ENCODE measurements at places on chromosomes 16 and 17.

DNA sequence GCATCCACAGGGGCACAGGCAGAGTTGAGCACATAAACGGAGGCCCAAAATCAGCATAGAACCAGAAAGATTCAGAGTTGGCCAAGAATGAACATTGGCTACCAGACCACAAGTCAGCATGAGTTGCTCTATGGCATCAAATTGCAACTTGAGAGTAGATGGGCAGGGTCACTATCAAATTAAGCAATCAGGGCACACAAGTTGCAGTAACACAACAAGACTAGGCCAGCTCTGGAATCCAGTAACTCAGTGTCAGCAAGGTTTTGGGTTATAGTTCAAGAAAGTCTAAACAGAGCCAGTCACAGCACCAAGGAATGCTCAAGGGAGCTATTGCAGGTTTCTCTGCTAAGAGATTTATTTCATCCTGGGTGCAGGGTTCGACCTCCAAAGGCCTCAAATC, 12.9 kb downstream of the G6PC1 start:
- no peak for DNase-seq

DNA sequence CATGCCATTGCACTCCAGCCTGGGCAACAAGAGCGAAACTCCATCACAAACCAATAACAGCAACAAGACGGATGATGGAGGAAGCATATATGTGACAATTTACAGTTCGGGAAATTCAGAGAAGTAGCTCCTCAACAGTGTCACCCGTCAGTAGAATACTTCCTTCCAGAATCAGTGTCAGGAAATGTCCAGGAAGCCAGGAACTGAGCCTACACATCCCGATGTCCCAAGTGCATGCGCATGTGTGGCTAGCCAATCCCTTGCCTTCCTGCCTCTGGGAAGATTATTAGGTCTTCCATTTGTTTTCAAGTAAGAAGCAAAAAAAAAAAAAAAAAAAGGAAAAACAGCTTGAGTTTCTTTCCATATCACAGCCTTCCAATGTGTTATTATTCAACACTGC, 1.4 kb upstream of the PITPNC1 start:
- DNase-seq, result peak; percentile 23

DNA sequence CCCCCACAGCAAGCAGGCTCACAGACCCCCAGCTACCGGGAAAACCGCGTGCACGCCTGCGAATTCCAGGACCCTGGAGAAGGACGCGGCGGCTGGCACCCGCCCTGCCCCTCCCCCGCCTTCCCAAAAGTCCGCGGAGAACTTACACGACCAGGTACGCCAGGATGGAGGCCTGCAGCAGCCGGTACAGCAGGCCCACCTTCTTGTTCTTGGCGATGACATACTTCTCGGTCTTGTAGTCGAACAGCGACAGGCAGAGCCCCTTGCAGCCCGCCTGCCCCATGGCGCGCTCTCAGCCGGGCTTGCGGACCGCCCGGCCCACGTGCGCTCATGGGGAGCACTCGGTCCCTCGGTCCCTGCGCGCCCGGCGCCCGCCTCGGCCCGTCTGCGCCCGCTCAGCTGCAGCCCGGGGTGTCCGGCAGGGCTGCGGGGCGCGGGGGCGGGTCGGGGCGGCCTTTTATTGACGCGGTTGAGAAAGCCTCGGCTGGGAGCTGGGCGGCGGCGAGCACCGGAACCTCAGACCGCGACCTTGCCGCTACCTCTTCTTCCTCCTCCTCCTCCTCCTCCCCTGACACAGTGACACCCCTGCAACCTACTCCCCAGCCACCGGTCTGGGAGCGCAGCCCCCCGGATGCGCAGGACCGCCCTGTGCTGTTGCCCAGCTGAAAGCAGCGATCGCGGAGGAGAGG, at the start of gene P2RX5:
TSS of gene P2RX5 (minus strand) at position 433 of the 689 bp plus-strand sequence. CDS start at position 283, 150 bp downstream.
- DNase-seq, result peak; percentile 8

GRCh38 chr16:10575506-10576130, 4.8 kb downstream of the EMP2 start:
- no peak for DNase-seq

GRCh38 chr17:65290616-65291015, 153.4 kb downstream of the RGS9 start:
- DNase-seq, result no peak

- DNase-seq, result no peak
Measured at GRCh38 chr16:57732714-57733113, 2.9 kb upstream of the KATNB1 start.

DNA sequence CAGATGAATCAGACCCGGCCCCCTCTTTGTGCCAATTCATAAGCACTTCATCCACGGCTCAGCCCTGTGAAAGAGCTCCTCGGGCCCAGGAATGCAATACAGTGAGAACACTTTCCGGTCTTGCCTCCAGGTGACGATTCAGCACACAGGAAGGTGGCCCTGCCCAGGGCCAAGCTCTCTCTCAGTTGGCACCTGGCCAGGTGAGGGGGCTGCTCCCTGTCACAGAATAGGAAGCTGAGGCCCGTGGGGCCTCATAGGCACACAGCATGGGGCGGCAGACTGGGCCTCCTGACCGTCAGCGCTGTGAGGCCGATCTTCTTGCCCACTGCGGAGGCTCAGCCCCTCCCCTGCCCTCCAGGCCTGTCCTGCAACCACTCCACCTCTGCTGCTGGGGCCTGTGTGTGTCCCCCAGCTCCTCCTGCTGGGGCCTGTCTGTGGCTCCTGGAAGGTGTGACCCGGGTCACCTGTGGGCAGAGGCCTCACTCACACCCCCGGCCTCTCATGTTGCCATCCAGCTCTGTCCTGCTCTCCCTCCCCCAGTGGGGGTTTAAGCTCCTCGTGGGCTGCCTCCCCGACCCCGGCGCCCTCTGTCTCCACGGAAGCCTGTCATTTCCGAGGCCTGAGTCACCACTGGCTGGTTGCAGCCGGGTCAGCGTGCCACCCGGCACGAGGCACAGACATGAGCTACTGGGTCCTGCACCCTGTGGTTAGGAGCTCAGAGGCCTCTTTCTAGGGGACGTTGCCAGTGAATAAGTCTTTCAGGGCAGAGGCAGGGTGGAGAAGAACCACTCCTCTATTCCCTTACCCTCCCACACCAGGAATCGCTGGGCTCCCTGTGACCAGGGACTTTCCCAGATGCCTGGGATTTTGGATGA, 114.4 kb downstream of the SEC14L1 start:
- peak; percentile 73 for DNase-seq

GRCh38 chr17:48074322-48075081, 26.3 kb downstream of the NFE2L1 start:
- peak; percentile 77 for DNase-seq

GRCh38 chr17:17401271-17401781, 75.5 kb upstream of the MED9 start:
- peak; percentile 37 for DNase-seq

DNA sequence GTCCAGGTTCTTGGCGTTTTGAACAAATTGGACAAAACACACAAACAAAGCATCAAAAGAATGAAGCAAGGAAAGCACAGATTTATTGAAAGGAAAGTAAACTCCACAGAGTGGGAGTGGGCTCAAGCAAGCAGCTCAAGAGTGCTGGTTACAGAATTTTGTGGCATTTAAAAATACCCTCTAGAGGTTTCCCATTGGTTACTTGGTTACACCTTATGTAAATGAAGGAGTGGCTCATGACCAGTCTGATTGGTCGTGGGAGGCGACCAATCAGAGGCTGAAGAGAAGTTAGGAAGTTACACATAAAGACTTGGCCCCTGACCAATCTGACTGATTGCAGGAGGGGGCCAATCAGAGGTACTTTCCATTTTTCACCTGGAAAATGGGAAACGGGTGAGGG, 1373.8 kb upstream of the GOT2 start:
- DNase-seq, result no peak

DNA sequence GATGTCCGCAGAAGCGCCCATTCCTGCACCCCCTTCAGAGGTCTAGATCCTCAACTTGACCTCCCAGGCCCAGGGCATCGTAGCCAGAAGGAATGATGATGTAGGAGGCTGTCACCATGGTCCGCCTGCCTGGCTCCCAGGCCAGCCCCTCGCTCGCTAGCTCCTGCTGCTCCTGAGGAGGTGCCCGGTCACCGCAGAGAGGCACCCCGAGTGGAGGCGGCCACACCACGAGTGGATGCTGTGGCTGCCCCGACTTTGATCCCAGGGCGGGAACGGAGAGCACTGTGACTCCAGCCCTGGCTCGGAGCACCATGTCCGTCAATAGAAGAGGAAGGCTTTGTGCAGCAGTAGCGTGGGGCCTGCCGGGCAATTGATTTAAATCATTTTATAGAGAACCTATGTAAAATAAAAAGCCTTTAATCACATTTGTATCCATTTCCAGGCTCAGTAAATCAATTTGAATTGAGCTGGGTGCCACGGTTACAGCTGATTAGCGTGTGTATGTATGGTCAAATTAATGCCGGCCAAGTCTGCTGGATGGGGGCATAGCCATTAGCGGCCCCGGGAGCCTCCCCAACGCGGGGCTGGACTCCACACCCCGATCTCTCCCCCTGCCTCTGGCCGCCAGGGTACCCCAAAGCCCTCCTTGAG, 122.6 kb upstream of the GSE1 start:
- no peak for DNase-seq

DNA sequence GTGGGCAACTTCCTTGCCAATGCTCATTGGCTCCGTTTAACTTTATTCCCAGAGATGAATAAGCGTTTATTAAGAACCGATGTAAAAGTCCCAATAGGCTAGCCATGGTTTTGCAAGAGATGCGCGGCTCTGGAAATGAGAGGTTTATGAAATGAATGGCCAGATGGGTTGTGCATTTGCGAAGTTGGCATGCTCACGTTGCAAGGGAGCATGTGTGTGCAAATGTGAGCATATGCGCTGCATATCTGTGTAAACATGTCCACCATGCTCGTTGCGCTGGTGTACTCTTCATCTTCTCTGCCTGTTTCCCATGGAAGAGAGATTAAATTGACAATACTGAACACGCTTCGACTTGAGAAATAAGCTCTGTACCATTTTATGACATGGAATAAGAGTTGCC, 848.6 kb upstream of the RBFOX1 start:
- DNase-seq, result no peak

DNA sequence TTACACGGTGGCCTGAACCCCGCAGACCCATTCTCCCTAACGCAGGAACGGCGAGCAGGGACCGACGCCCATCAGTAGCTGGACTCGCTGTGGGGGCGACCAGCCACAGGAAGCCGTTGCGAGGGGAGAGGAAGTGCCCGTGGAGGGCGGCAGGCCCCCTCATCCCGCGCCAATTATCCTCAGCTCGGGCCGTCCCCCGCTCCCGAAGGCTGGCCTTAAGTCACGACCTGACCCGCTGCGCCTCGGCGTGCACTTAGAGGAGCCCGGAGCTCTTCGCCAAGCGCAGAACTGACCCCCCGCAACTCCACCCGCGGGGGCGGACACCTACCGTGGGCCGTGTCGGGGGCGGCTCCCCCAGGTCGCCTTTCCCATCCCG, 401 bp downstream of the ARL16 start:
- no peak for DNase-seq

DNA sequence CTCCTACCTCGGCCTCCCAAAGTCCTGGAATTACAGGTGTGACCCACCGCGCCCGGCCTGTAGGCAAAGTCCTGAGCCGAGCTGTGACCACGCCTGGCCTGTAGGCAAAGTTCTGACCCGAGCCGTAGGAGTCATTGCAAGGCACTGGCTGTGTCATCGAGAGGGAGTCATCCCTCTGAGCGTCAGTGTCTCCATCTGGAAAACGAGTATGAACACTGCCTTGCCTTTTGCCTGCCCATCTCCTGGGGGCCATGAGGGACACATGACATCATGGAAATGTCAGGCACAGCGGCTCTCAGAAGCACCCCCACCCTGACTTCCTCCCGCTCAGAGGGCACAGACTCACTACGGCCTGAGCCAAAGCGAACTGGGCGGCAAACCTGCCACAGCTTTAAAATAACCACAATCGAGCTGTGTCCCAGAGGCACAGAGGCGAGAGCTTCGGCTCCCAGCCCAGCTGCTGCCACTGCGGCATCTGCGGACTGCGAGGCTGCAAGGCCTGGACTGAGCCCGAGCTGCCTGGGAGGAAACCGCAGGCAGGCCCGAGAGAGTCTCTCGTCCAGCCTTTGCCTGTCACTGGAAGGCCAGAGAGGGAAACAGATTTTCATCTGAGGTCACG, 50.8 kb downstream of the RPH3AL start:
- no peak for DNase-seq

GRCh38 chr17:44522883-44523671, 19.9 kb upstream of the GPATCH8 start:
- DNase-seq, result peak; percentile 57

DNA sequence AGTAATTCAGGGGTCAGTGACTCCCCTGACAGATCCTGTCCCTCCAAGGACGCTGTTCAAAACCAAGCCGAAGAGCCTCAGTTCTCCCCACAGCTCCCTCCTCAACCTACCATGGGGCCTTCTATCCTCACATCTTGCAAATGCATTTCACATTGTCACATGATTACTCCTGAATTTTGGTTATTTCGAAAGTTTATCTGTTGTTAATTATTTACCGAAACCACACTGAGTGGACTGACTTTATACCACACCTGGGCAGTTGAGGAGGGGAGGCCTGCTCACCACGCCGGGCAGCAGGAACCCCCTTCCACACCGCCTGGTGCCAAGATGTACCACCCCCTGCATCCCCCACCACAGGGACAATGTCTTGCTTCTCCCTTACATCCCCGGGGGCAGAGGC, 4.7 kb downstream of the TIMP2 start:
- no peak for DNase-seq

- no peak for DNase-seq
Measured at GRCh38 chr16:15855704-15856003, 1.2 kb downstream of the MYH11 start.

GRCh38 chr17:33385133-33385532, 92.0 kb upstream of the ASIC2 start:
- no peak for DNase-seq

DNA sequence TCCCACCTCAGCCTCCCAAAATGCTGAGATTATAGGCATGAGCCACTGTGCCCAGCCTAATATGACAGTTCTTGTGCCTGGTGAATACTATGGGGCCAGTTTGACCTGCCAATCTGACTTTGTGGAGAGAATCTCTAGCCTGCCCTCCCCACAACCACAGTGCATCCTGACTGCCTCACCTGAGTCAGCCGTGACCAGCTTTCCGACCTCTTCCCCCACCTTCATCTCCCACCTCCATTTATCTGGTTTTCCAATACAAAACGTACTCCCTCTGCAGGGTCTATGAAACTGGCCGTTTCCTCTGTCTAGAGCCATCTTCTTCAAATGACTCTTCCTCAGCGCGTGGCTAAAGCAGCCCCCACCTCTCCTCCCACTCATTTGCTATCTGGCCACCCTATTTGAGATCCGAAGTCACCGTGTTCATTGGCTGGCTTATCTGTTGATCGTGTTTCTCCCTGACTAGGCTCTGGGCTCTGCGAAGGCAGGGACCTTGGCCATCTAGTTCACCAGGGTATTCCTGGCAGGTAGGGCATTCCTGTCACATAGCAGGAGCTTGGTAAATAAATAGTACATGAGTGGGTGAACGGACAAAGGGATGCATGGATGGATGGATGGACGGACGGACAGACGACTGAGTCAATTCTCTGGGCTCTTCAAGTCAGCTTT, 22.3 kb upstream of the PLLP start:
- DNase-seq, result no peak

- no peak for DNase-seq
Measured at GRCh38 chr16:24555346-24555872, 16.0 kb downstream of the RBBP6 start.

- DNase-seq, result no peak
Measured at GRCh38 chr16:81641395-81642106, 137.5 kb upstream of the PLCG2 start.

GRCh38 chr17:44977814-44978550, 9.9 kb upstream of the C1QL1 start:
- no peak for DNase-seq

Data from fibroblast of skin of right biceps (primary cell).